ENCODE measurements at places on chromosomes 13 and 19.

DNA sequence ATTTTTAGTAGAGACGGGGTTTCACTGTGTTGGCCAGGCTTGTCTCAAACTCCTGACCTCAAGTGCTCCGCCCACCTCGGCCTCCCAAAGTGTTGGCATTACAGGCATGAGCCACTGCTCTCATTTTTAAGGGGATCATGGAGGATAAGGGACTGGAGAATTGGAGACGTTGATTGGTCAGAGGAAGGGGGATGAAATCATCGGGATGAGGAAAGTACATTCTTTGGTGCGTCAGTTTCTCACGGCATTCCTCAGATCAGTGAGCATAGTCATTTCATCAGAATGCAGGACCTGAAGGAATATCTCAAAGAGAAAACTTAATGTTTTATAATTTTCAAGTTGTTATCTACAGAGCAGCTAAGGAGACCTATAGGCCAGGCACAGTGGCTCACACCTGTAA lies 14.0 kb downstream of the ZNF114 start:
- no peak for DNase-seq

- no peak for DNase-seq
Measured at GRCh38 chr13:73372666-73373627, 314.1 kb downstream of the KLF5 start.

DNA sequence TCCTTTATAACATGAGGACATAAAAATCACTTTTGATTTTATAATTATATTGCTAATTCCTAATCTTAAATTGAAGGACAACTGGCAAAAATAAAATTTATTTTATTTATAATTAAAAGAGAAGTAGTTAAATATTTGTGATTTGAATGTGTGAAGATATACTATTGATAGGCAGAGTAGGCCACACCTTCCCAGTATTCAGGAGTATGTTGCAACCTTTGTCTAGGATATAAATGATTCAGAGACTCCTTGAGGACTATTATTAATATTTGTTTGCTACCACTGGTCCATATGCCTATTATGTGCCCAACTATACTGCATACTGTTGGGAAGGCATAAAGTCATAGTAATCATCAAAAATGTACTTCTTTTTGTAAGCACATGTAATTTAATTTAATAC lies 94.2 kb downstream of the CDADC1 start:
- no peak for DNase-seq

GRCh38 chr19:53037101-53038097 lies 7.1 kb upstream of the ERVV-2 start:
- no peak for DNase-seq

DNA sequence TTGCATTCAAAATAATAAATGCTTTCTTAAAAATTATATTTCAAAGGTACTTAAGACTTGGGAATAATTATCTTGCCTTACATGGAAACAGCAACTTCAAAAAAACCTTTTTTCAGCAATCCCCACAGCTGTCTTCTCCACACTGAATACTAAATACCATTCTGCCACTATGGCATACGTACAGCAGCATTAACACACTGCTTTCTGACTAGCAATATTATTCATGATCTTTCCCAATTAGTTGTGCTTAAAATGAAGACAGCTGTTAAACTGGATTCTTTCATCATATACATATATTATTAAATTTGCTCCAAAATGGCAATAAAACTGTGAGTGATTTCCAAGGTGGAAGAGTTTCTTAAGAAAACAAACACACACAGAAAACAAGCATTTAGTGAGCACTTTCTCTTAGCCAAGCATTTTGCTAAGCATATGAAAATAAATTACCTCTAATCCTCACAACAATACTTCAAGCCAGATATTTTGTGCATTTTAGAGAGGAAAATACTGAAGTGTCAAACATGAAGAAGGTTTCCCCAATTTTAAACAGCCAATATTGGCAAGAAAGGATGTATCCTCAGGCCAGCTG lies 609.5 kb downstream of the SLITRK1 start:
- DNase-seq = no peak

DNA sequence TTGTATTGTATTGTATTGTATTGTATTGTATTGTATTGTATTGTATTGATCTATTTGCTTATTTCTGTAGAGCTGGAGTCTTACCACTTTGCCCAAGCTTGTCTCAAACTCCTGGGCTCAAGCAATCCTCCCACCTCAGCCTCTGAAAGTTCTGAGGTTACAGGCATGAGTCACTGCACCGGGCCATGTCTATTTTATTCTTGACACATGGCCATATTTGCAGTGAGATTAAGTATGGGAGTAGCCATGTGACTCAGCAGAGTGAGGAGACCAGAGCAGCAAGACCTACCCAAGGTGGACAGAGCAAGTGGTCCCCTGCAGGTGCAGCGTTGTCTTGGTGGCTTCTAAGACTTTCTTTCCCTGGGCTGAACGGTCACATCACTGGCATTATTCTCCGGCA lies 49.1 kb upstream of the UBAC2 start:
- DNase-seq = no peak

DNA sequence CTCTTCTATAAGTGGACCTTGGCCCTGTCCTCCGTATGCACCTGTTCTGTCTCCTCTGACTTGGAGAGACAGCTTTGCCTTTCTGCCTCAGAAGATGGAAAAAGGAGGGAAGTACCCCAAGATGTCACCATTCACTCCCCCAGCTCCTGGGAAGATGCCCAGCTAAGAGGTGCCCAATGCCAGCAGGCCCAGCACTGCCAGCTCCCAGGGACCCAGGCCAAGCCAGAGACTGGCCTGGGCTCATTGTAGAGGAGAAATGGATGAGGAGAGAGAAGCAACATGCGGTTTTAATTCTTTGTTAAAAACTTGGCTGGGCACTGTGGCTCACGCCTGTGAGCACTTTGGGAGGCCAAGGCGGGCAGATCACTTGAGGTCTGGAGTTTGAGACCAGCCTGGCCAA lies 111.5 kb upstream of the ZNF507 start:
- no peak for DNase-seq

DNA sequence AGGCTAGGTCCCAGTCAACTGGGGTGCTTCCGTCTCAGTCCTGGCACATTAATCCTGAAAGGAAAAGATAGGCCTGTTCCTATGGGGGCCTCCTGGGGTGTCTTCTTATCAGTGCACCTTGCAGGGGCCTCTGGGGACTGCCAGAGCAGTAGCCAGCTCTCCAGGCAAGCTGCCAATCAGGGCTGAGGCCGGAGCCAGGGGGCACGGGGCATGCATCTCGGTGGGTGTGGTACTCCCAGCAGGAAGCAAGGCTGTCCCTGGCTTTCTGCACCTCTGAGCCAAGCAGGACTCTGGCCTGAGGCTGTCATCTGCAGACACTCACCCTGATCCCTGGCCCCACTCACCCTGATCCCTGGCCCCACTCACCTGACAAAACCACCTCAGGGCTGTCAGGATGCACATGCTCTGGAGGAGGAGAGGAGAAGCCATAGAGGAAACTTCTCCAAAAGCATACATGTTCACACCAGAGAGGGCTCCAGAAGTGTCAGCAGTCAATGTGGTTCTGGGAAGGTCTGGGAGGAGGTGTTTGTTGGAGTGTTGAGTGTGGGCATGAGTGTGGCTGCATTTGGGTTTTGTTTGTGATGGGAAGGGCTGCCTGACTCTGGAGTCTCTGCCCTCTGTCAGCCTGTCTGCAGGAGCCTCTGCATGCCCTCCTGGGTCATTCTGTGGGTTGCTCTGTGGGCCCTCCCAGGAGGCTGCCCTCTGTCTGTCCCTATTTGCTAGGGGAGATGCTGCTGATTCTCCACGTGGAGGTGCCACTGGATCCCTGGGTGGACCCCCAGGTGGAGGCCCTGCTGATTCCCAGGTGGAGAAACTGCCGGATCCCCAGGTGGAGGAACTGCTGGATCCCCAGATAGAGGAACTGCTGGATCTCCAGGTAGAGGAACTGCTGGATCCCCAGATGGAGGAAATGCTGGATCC lies 22.7 kb upstream of the KCTD15 start:
- no peak for DNase-seq

GRCh38 chr13:97600458-97601075 lies 166.6 kb downstream of the RAP2A start:
- DNase-seq = no peak

GRCh38 chr19:40744554-40745401 lies 5.5 kb downstream of the ACTMAP start:
- DNase-seq = peak; percentile 57

GRCh38 chr19:8630796-8631424 lies 477 bp downstream of the NFILZ start:
- DNase-seq = no peak

DNA sequence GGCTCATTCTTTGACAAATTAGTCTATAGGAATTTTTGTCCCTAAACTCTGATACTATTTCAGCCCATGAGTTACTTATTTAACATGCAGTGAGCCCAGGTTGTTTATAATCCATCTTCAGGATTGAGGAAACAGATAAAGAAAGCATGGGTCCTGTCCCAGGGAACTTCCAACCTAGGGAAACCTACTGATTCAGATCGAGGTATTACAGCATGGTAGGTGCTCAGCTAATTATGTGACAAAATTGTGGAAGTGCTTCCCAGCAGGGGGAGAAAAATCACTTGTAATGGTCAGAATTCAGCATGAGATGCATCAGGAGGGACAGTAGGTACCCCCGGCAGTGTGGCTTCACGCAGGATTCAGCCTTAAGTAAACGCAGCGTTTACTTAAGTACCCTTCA lies 171.3 kb downstream of the NUFIP1 start:
- DNase-seq = no peak

GRCh38 chr13:28406733-28407266 lies 88.1 kb downstream of the FLT1 start:
- no peak for DNase-seq

GRCh38 chr13:73607489-73608156 lies 526.6 kb downstream of the KLF12 start:
- no peak for DNase-seq

DNA sequence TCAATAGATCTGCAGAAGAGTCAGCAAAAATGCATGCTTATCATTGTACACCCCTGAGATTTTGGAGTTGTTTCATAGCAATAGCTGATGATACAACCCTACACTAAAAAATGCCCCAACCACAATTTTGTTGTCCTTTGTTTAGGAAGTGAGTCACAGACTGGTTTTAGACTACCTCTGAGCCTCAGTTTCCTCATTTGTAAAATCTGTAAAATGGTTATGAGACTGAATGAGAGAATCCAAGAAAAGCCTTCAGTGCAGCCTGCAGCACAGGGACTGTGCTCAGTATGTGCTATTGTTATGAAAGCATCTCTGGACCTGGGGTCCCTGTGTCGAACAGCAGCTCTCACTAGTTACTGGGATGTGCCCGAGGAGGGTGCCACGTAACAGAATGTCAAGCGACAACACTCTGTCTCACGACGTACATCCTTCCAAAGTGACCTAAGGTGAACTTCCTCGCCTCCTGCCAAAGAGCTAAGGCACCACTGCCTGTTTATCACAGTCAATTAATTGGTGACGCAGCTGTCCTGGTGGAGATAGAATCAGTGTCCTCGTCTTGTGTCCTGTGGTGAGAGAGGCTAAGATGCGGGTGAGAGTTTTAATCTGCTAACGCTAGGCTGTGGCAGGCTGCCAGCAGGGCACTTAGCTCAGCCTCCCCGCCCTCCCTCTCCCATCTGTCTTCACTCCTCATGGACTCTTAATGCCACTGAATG lies 18.1 kb downstream of the DHRS12 start:
- no peak for DNase-seq

GRCh38 chr13:99653526-99653925 lies 152.3 kb downstream of the TM9SF2 start:
- no peak for DNase-seq

- no peak for DNase-seq
Measured at GRCh38 chr19:35115177-35115951, at the start of gene FXYD3. FXYD3 (plus strand) TSS chr19:35115823; CDS start chr19:35119377, 3,554 bp downstream.

DNA sequence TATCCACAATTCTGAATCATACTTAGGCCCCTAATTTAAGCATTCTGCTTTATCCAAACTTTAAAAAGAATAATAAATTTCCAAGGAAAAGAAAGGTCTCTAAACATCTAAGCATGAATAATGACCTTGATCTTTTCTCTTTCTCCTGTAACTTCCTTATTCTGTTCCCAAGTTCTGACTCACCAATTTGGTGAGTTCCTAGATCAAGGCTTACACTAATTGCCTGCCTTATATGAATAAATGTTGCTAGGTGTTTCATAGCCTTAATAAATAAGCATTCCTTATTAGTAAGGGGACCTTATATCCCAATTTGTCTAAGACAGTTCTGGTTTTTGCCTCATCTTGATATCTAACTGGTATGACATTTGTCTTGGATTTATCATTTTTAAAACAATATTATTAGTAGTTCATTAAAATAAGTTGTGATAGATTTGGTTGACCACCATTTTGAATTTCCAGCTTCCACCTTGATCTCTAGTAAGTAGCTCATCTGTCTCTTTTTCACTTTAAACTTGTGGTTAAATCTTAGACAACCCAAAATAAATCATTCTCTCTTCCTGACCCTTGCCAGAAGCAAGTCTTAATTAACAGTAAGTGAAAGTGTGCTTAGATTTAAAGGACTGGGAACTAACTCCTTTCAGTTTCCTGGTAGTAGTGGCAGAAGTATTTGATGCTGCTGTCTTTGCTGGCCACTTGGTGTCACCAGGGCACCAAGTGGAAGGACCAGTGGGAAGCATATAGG lies 121.2 kb upstream of the MLNR start:
- peak; percentile 43 for DNase-seq

GRCh38 chr13:114099918-114100445 lies 32.4 kb downstream of the RASA3 start:
- peak; percentile 50 for DNase-seq

DNA sequence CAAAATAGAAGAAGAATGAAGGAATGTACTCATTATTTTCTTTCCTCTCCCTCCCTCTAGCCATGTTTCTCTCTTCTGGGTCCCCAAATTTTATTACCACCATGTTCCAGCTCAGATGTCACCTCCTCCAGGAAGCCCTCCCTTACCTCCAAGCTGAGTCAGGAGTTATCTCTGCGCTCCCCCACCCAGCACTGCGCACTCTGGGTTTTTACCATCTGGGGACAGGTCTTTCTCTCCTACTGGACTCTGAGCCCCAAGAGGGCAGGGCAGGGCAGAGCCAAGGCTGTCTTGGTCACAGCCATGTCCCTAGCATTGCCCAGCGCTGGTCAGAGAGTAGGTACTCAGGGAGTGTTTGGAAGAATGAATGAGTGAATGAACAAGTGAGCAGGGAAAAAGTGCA lies 2.9 kb downstream of the GNG8 start:
- DNase-seq = no peak

GRCh38 chr19:39916851-39917396 lies 17.5 kb downstream of the FCGBP start:
- no peak for DNase-seq

DNA sequence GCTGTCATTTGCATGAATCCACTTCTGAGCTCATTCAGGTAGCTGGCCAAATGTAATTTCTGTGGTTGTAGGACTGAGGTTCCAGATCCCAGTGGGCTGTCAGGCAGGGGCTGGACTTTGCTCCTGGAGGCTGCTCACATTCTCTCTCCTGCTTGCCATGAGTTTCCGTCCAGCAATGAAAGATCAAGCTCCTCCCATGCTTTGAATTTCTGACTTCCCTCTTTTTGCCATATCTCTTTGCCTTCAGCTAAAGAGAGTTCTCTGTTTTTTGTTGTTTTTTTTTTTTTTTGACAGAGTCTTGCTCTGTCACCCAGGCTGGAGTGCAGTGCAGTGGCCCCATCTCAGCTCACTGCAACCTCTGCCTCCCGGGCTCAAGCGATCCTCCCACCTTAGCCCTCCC lies 76.9 kb downstream of the ING1 start:
- no peak for DNase-seq

Data from CD8-positive, alpha-beta T cell (primary cell).